HL-60 (cell line): ENCODE measurements at places on chromosomes 4 and X.
A peak's percentile ranks its signal among the peaks of the same experiment; 100 is the strongest.

GRCh38 chrX:126836186-126836585 lies 16.7 kb downstream of the PRR32 start:
- no peak for DNase-seq

DNA sequence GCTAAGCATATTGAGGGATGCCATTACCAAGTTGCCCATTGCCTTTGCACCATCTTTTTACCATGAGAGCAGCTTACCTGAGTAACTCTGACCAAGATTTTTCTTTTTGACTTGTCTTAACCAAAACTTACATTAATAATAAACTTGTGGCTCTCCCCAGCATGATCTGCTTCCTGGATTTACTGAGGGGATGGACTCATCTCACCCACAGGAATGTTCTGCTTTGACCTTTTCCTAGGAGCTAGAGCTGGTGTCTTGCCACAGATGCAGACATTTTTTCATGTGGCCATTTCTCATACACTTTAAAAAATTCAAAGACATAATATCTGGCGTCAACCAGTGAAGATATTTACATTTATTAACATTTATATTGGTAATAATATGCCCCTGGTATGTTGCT lies 79.2 kb upstream of the EFHC2 start:
- DNase-seq: no peak

DNA sequence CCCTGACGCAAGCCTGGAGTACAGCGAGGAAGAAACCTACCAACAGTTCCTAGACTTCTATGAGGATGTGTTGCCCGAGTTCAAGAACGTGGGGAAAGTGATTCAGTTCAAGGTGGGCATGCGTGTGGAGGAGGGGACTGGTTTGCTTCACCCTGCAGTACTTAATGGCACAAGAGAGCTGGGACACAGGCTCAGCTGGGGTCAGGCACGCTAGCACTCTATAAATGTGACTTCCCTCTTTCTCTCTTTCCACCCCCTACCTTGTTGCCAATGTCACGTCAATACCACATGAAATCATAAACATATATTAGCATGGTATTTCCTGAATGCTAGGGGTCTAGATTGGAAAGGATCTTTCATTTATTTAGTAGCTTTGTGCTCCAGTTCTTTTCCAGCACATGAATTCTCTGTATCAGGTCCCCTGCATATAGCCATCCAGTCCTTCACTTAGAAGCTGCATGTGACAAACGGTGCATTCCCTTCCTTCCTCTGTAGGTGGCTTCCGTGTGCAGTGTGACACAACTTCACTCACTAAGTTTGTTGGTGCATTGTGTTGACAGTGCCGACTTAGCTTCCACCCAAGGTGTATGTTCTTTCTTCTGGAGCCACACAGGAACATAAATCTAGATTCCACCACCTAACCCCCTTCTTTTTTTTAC lies 25.6 kb downstream of the ZRSR2 start:
- DNase-seq: peak; percentile 66

DNA sequence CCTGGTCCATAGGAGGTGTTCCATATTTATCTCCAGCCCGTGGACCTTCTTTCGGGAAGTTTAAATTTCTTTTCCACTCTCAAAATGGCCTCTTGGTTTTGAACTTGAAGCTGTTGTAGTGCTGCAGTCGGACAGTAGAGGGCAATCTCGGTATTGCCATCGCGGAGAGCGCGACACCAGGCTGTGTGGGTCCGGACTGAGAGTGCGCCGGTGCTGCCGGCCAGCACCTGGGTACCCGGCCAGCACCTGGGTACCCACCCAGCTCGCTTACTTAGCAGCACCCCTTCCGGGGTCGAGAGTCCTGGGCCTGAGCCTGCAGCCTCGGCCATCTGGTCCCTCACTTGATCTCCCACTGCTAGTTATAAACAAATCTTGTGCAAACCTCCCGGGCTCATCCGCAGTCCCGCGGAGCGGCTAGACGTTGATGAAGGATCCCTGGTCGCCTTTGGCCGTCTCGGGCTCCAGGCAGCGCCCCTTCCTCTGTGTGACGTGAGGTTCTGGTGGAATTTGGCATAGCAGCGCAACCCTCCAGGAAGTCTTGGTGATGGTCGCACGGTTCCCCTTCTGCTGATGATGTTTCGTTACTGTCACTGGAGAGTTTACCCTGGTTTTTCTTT lies 18.0 kb downstream of the FAM9A start:
- no peak for DNase-seq

- DNase-seq: no peak
Measured at GRCh38 chrX:9438933-9439494, 25.8 kb upstream of the TBL1X start.
